ENCODE measurements at places on chromosomes 13 and 19.

GRCh38 chr19:58279925-58280316, 1.2 kb downstream of the ZNF8 start:
- no peak for DNase-seq

DNA sequence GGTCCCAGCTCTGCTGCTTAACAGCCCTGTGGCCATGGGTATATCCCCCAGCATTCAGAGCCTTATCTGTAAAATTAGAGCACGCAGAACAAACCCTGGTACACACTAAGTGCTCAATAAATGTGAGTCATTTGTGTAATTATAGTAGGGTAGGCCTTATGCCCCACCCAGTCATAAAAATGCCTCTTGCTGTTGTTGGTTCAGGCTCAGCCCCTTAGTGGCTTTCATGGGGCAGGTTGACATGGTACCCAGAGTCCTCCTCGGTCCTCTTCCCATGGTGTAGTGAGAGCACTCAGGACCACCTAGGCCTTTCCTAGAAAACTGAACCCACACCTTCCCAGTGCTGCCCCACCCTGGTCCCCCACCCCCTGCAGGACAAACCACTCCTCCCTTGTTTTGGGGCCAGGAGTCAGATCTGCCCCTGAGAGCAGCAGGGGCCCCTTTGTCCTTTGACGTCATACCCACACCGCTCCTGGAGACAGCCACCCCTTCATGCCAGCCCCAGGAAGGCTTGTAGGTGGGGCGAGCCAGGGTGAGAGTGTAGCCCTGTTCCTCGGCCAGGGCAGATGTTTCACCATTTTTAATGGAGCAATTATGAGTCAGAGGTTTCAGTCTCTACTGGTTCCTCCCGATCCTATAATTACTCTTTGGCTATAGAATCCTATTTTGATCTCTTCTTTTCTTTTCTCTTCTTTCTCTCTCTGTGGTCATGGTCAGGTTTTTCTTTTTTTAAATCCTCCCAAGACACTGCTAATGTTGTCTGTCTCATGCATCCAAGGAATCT, 36.8 kb downstream of the ACTN4 start:
- peak; percentile 88 for DNase-seq

DNA sequence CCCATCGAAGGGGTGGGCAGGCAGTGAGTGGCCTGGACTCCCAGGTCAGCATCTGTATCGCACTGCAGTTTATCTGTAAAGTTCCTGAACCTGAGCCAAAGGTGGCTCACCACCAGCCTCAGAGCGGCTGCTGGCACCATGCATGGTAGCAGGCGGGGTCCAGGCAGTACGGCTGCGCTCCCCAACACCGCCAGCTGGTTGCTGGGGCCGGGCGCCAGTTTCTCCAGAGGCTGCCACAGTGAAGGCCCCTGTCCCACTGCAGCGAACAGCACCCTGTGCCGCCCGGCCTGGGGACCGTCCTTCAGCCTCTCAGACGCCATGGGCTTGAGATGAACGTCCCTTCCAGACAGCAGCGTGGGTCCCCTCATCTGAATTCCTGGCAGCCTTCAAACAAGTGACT, 109.8 kb downstream of the KDM4B start:
- no peak for DNase-seq

- peak; percentile 49 for DNase-seq
Observed at GRCh38 chr13:61247149-61247936, 168.3 kb downstream of the PCDH20 start.

DNA sequence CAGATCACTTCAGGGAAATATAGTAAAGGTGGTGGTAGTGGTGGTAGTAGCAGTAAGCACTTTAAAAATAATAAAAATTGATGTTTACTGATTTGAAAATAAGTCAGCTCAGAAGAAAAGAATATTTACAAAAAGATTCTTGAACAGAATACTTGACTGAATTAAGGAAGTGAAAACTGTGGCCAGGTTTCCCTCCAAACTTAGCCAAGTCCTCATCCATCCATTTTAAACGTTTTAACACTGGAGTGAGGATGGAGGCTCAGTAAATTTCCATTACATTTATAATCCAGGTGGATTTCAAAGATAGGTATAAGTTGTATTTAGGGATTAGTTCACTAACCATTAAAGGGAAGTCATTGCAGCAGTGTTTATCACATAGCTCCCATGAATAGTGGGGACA, 221.5 kb downstream of the RGCC start:
- no peak for DNase-seq

DNA sequence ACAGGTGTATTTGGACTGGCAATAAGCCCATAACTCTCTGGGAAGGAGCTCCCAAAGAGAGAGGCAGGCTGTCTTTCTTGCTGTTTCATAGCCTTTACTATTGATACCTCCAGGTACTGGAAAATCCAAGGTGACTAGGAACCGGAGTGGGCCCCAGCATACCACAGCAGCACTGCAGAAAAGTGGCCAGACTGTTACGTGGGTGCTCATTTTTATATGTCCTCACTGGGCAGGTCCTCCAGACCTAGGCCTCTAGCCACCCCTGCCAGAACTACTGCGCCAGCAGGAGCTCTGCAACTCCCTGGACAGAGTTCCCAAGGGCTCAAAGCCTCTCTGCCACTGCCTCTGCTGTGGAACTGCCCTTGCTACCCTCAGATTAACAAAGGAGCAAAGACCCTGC, 46.4 kb downstream of the LIG4 start:
- no peak for DNase-seq

DNA sequence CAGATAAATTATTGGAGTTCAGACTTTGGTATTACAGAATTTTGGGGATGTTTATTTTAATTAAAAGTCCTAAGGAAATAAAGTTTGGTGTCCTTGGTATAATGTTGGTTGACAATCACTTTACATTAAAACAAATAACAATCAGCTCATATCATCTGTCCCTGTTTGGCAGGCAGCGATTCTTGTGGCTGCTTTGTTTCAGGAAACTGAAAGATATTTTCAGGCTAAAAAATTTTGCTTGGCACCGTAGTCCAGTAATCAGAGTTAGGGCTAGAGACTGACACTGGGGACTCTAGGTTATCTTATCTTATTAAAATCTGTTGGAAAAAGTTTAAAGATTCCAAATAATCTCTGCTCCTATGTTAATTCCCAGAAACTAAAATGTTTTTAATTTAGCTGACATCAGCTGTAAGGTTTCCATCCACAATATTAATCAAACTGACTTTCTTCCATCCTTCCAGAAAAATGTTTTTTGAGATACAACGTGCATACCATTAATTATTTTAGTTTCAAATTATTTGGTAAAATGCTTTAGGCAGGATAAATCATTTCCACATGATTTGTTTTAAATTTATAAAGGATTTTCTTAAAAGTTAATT, 97.6 kb downstream of the ZIC5 start:
- DNase-seq, result no peak

- DNase-seq, result peak; percentile 93
Observed at GRCh38 chr19:50658441-50659317, 9.4 kb downstream of the C19orf81 start.

DNA sequence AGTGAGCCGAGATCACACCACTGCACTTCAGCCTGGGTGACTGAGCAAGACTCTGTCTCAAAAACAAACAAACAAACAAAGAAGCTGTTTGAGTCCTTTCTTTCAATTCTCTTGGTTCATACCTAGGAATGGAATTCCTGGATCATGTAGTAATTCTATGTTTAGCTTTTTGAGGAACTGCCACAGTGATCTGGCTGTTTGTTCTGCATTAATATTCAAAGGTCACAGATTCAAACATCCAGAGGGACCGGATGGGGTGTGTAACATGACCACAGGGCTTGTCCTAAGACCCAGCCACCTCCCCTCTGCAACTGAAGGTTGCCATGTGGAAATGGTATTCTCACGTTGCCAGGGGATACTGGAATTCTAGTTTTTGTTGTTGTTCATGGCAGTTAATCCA, 10.2 kb downstream of the COLGALT1 start:
- DNase-seq, result no peak

GRCh38 chr13:68174893-68175292, 944.8 kb upstream of the PCDH9 start:
- DNase-seq, result no peak

- DNase-seq, result no peak
Observed at GRCh38 chr13:110756219-110756631, 42.7 kb downstream of the ING1 start.

- DNase-seq, result peak; percentile 60
Observed at GRCh38 chr19:18440415-18440877, 2.5 kb upstream of the ISYNA1 start.

GRCh38 chr13:107441279-107441678, 774.1 kb downstream of the LIG4 start:
- DNase-seq, result no peak

DNA sequence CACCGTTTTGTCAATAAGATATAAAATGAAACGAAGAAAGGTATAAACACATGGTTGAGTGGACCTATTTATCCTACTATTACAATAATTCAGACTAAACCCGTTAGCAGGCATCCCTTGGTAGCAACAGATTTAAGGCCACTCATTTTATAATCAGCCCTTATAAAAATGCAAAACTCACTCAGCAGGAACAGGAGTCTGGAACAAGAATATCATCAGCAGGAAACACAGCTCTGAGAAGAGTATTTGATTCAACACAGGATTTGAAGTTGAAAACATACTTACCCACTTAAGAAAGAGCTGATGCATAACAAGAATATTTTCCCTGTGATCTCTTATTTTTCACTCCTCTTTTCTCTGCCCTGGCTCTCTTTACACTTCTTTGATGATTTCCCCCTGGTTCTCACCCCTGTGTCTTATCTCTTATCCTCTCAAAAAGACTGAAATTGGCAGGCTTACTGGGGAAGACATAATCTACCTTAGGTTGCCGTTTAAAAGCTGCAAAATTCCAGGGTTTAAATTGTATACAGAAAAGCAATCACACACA, 1722.7 kb downstream of the SLITRK5 start:
- no peak for DNase-seq

GRCh38 chr13:26048741-26049140, 3.1 kb downstream of the SHISA2 start:
- DNase-seq, result no peak

Measured in NB4 (cell line).